ENCODE measurements at places on chromosomes 1 and 21. TPM values are rescaled to one million over a fixed set of nuclear protein-coding genes. Genes with fewer than 3 reads are reported as not detected.

DNA sequence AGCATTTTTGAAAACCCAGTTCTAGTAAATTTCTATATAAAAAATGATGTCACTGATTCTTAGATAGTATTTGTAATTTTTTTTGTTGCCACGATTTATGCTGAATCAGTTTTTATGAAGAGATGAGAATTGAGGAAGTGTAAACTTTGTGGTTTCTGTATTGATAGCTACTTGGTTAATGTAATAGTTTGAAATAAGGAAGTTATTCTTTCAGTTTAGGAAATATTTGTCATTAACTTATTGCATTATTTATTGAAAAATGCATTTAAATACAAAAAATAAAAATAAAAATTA is 97.8 kb downstream of the ZFYVE9 start:
- no peak for DNase-seq

DNA sequence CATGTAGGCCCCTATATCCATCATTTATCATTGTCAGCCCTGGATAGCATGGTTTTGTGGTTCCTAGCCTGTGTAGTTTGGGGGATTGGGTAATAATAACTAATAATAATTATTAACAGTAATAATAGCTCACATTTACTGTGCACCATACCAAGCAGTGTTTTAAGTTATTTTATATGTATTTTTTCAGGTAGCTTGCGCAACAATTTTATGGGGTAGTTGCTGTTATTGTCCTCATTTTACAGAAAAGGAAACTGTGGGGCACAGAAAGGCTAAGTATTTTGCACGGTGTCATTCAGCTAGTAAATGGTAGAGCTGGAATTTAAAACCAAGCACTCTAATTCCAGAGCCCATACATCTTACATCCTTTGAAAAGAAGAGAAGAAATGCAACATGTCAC is 179.8 kb downstream of the HS2ST1 start:
- DNase-seq, result no peak

The IFFO2 gene
- total RNA-seq, result 3.4 TPM

- DNase-seq, result peak; percentile 30
Observed at GRCh38 chr1:228875741-228876140, 140.5 kb downstream of the RHOU start.

The GUCA2B gene
- not detected for total RNA-seq

GRCh38 chr1:116769561-116769977 is 15.3 kb downstream of the CD2 start:
- DNase-seq, result no peak

DNA sequence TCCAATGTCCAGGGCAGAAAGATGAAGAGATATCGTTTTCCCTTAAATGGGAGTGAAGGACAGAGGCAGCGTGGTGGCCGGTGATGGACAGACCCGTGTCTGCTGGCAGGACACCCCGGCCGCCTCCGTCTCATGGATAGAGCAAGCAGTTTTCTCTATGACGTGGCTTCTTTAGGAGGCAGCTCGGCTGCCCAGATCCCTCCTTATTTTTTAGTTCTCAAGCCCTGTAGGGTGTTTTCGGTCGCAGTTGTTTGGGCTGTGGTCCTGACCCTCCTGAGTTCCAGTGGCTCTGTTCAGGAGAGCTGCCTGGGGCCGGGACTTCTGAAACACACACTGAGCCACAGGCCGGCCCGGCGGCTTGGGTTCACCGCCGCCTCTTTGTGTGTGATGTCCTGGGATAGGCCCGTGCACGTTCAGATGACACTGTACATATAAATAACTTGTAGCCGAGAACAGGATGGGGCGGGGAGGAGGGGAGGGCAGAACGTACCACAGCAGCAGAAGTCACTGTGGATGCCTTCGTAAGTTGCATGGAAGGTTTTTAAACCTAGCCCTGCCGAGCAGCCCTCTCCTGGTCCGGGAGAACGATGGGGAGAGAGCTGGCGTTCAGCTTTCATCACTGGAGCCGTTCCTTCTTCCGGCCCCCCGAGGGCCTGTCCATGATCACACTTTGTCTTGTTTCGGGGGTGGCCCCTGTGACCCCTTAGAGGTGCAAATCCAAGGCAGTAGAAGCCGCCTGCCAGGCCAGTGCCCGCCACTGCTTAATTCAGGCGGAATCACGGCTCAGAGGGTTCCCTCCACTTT is 65.2 kb downstream of the SIK1 start:
- DNase-seq, result peak; percentile 69

DNA sequence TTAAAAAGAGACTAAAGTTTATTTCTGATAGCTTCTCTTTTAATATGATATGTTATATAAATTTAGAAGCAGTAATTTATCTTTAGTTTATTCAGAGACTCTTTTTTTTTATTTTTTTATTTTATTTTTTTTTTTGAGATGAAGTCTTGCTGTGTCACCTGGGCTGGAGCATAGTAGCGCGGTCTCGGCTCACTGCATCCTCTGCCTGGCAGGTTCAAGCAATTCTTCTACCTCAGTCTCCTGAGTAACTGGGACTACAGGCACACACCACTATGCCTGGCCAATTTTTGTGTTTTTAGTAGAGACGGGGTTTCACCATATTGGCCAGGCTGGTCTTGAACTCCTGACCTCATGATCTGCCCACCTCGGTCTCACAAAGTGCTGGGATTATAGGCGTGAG is 89.6 kb downstream of the DISP1 start:
- no peak for DNase-seq

The CYP4A22 gene
- total RNA-seq, result not detected

DNA sequence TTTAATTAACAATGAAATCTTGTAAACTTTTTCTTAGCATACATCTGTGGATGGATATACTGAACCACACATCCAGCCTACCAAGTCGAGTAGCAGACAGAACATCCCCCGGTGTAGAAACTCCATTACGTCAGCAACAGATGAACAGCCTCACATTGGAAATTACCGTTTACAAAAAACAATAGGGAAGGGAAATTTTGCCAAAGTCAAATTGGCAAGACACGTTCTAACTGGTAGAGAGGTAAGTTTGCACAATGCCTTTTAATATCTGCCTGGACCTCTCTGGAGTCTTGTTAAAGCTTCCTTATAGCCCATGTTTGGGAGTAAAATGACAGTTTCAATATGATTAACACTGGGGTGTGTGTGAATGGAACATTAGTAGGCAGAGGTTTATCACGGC is 51.4 kb downstream of the MARK1 start:
- DNase-seq, result no peak

The OR2G6 gene
- total RNA-seq, result not detected

The OR10J5 gene
- total RNA-seq, result not detected

The EPHA10 gene
- total RNA-seq, result 0.16 TPM

DNA sequence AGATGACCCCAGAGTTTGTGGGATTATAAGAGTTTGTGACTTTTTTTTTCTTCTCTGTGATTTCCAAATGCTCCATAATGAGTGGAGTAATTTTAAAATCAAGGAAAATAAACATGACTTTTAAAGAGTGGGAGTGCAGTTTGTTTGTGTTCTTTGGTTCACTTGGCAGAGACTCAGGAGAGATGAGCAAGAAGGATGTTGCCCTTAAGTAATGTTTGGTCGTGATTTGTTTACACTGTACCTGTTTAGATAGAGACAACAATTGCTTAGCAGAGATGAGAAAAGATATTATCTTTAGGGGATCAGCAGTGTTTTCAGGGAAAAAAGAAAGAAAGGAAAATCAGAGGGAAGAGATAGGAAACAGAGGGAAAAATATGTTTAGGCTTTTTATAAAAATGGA is 170.8 kb downstream of the ADSS2 start:
- DNase-seq, result no peak

DNA sequence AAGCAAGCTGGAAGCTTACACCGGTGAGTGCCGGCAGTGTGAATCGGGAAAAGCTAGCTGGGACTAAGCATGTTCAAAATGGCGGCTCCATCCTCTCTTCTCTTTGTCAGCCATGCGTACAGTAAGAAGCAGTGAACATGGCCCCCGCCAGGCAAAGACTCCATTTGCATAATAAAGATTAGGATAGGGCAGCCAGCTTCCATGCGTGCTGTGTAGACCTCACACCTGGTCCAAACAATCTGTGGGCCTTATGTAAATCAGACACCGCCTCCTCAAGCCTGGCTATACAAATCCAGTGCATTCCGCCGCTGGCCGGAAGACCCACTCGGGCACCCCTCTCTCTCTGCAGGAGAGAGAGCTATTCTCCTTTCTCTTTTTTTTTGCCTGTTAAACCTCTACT is 150.3 kb downstream of the TIAM1 start:
- no peak for DNase-seq

GRCh38 chr21:18545908-18546307 is 142.3 kb upstream of the TMPRSS15 start:
- no peak for DNase-seq

GRCh38 chr1:59971464-59971911 is 44.9 kb upstream of the CYP2J2 start:
- DNase-seq, result peak; percentile 71

All from left cardiac atrium (tissue), 4 donors.